Smooth muscle cell of bladder (primary cell): ENCODE measurements at places on chromosomes 1 and 21. TPM values are rescaled to one million over a fixed set of nuclear protein-coding genes. Genes with fewer than 3 reads are reported as not detected.

TSPEAR gene
- not detected in 2 replicates for total RNA-seq

TENT5C gene
- 9.0 and 10.9 TPM in 2 replicates for total RNA-seq

LCE1F gene
- not detected in 2 replicates for total RNA-seq

KDF1 gene
- total RNA-seq = not detected in 2 replicates

NGF gene
- 7.2 and 8.1 TPM in 2 replicates for total RNA-seq

MIXL1 gene
- not detected in 2 replicates for total RNA-seq

LCE2B gene
- not detected in 2 replicates for total RNA-seq

GBP4 gene
- total RNA-seq = 2.6 and 4.5 TPM in 2 replicates

PCBP3 gene
- 1.0 and 1.6 TPM in 2 replicates for total RNA-seq

CD53 gene
- not detected in 2 replicates for total RNA-seq

XCL2 gene
- total RNA-seq = not detected in 2 replicates

GNB1 gene
- total RNA-seq = 61.3 and 67.9 TPM in 2 replicates

SERPINC1 gene
- not detected in 2 replicates for total RNA-seq

ANGPTL1 gene
- total RNA-seq = 8.8 and 15.6 TPM in 2 replicates

GSTM1 gene
- 9.0 and 9.6 TPM in 2 replicates for total RNA-seq

FCMR gene
- total RNA-seq = 0.09 and 0.57 TPM in 2 replicates

IL19 gene
- 0.28 TPM in 1 of 2 replicates, not detected in the other for total RNA-seq

FAM3B gene
- not detected in 2 replicates for total RNA-seq

UMODL1 gene
- total RNA-seq = 0.09 and 0.14 TPM in 2 replicates

PLD5 gene
- under 0.01 TPM in 1 of 2 replicates, not detected in the other for total RNA-seq

KMO gene
- under 0.01 TPM in 1 of 2 replicates, not detected in the other for total RNA-seq

PCNT gene
- 11.0 and 14.2 TPM in 2 replicates for total RNA-seq

TRIM45 gene
- total RNA-seq = 1.7 and 1.8 TPM in 2 replicates

DYNLT5 gene
- 0.71 and 0.74 TPM in 2 replicates for total RNA-seq

LCE2C gene
- not detected in 2 replicates for total RNA-seq

CD1B gene
- total RNA-seq = not detected in 2 replicates

CYP2J2 gene
- under 0.01 TPM in 2 replicates for total RNA-seq

MPL gene
- total RNA-seq = not detected in 2 replicates

TESK2 gene
- total RNA-seq = 3.0 and 3.2 TPM in 2 replicates

MUL1 gene
- total RNA-seq = 20.6 and 29.6 TPM in 2 replicates

IFI44L gene
- 4.6 and 8.3 TPM in 2 replicates for total RNA-seq

INSRR gene
- not detected in 2 replicates for total RNA-seq

EPS8L3 gene
- total RNA-seq = not detected in 2 replicates

OXCT2 gene
- 1.7 and 4.1 TPM in 2 replicates for total RNA-seq

RUSC1 gene
- 5.4 and 5.7 TPM in 2 replicates for total RNA-seq

DSCAM gene
- under 0.01 TPM in 1 of 2 replicates, not detected in the other for total RNA-seq

SPRR2A gene
- total RNA-seq = not detected in 2 replicates

PLCH2 gene
- 0.09 and 0.14 TPM in 2 replicates for total RNA-seq

NBPF12 gene
- total RNA-seq = 4.8 and 6.9 TPM in 2 replicates

ZNF697 gene
- 8.7 and 10.2 TPM in 2 replicates for total RNA-seq

TIMM17A gene
- total RNA-seq = 62.3 and 70.2 TPM in 2 replicates

OR2AK2 gene
- not detected in 2 replicates for total RNA-seq

PKP1 gene
- under 0.01 TPM in 2 replicates for total RNA-seq
